ENCODE measurements at places on chromosomes 3 and 15. TPM values are rescaled to one million over a fixed set of nuclear protein-coding genes. Genes with fewer than 3 reads are reported as not detected.

- no peak overlapping the region for H3K27ac ChIP-seq
- H3K27me3 ChIP-seq: peaks cover 71% of the 10 kb centered on the region
- peaks cover 23% of the 10 kb centered on the region for H3K4me1 ChIP-seq
- H3K4me3 ChIP-seq: no peak overlapping the region
- H3K36me3 ChIP-seq: no peaks in the 10 kb centered on the region
- no peak for DNase-seq
These were observed 72.2 kb downstream of the RPLP1 start for GRCh38 chr15:69524814-69525213.

DNA sequence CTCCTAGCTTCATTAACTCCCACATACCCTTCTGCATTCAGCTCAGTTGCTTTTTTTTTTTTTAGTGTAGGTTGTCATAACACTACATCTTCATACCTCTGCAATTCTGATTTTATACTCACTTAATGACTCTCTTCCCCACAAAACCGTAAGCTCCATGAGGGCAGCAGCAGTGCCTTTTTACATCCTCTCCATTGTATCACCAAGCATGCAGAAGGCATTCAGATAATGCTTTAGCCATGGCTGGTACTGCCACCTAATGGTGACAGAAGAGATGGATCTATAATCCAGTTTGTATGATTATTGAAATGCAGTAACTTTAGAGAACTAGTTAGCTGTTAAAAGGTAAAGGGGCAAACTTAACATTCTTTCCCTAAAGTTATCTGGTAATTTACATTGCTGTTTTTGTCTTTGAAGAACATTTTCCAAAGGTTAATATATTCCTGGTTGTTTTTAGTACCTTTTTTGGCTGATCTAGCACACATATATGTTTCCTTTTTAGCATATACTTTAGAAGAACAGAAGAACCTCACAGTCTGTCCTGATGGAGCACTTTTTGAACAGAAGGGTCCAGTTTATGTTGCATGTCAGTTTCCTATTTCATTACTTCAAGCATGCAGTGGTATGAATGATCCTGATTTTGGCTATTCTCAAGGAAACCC is 36.8 kb downstream of the ATP1B3 start:
- no peaks in the 10 kb centered on the region for H3K27me3 ChIP-seq
- peaks cover 23% of the 10 kb centered on the region for H3K36me3 ChIP-seq
- no peak overlapping the region for H3K4me3 ChIP-seq
- H3K4me1 ChIP-seq: no peaks in the 10 kb centered on the region

GRCh38 chr3:49327485-49327884 is 12.4 kb downstream of the USP4 start:
- no peak overlapping the region for H3K4me3 ChIP-seq
- no peaks in the 10 kb centered on the region for H3K4me1 ChIP-seq
- DNase-seq: no peak
- no peak overlapping the region for H3K27ac ChIP-seq
- peaks cover 26% of the 10 kb centered on the region for H3K36me3 ChIP-seq

Gene REC114
- not detected for total RNA-seq

Gene ACKR2
- total RNA-seq: 0.60 TPM

Gene KLF15
- total RNA-seq: 17.7 TPM

- H3K27me3 ChIP-seq: no peaks in the 10 kb centered on the region
- peaks cover 5% of the 10 kb centered on the region for H3K4me1 ChIP-seq
- no peak for DNase-seq
- peaks cover 6% of the 10 kb centered on the region for H3K36me3 ChIP-seq
- H3K4me3 ChIP-seq: no peak overlapping the region
These were observed 9.3 kb downstream of the PLXNA1 start for GRCh38 chr3:126992216-126992615.

DNA sequence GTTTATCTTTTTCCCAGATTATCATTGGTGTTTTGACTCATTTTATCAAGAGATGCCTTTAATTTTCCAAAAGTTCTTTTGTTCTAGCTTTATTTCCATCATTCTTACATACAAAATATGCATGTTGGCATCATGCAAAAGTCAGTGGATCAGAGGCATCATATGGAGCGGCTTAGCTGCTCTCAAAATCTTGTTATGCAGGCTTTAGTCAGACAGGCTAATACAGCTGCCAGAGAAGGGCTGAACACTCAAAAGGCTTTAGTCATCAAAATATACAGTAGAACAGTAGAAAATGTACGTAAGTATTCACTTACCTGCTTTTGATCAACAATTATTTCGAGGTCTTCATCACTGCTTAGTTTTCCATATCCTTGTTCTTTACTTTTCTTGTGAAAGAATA is 65.5 kb downstream of the PEX5L start:
- no peak for DNase-seq
- H3K4me3 ChIP-seq: no peak overlapping the region
- H3K27me3 ChIP-seq: peaks cover 8% of the 10 kb centered on the region

GRCh38 chr3:37867144-37867543 is 5.5 kb downstream of the CTDSPL start:
- no peak overlapping the region for H3K27ac ChIP-seq
- H3K4me3 ChIP-seq: no peak overlapping the region
- no peak for DNase-seq
- H3K4me1 ChIP-seq: peaks cover 27% of the 10 kb centered on the region
- H3K36me3 ChIP-seq: peaks cover 16% of the 10 kb centered on the region
- H3K27me3 ChIP-seq: no peaks in the 10 kb centered on the region

GRCh38 chr3:13243586-13243985 is 170.4 kb upstream of the IQSEC1 start:
- DNase-seq: no peak
- H3K27me3 ChIP-seq: peaks cover 4% of the 10 kb centered on the region
- H3K27ac ChIP-seq: no peak overlapping the region

- H3K36me3 ChIP-seq: no peaks in the 10 kb centered on the region
- no peaks in the 10 kb centered on the region for H3K27me3 ChIP-seq
- H3K4me3 ChIP-seq: no peak overlapping the region
- no peak for DNase-seq
- H3K27ac ChIP-seq: no peak overlapping the region
These were observed 36.7 kb downstream of the SMAD3 start for GRCh38 chr15:67101911-67102598.

- H3K4me1 ChIP-seq: peaks cover 6% of the 10 kb centered on the region
- peaks cover 1% of the 10 kb centered on the region for H3K27me3 ChIP-seq
- no peak overlapping the region for H3K4me3 ChIP-seq
- no peaks in the 10 kb centered on the region for H3K36me3 ChIP-seq
- no peak overlapping the region for H3K27ac ChIP-seq
These were observed 65.4 kb upstream of the SLC6A6 start for GRCh38 chr3:14336749-14337598.

Gene TM4SF4
- total RNA-seq: 314 TPM

Gene STRIT1
- total RNA-seq: not detected

Gene TCAIM
- 33.8 TPM for total RNA-seq

GRCh38 chr3:125585595-125586223 is 9.6 kb downstream of the OSBPL11 start:
- peaks cover 7% of the 10 kb centered on the region for H3K36me3 ChIP-seq
- DNase-seq: peak; percentile 40
- no peak overlapping the region for H3K4me3 ChIP-seq
- H3K27ac ChIP-seq: no peak overlapping the region
- H3K4me1 ChIP-seq: peaks cover under 1% of the 10 kb centered on the region

All from progenitor cell of endocrine pancreas (in vitro differentiated cells).